Activated CD4-positive, alpha-beta T cell treated with anti-CD3 and anti-CD28 coated beads, Interleukin-2, amount 50 U/mL, for 1 hour (primary cell): ENCODE measurements at places on chromosomes 12 and 14.

- no peak for DNase-seq
Observed at GRCh38 chr14:59529189-59529588, 44.9 kb downstream of the JKAMP start.

DNA sequence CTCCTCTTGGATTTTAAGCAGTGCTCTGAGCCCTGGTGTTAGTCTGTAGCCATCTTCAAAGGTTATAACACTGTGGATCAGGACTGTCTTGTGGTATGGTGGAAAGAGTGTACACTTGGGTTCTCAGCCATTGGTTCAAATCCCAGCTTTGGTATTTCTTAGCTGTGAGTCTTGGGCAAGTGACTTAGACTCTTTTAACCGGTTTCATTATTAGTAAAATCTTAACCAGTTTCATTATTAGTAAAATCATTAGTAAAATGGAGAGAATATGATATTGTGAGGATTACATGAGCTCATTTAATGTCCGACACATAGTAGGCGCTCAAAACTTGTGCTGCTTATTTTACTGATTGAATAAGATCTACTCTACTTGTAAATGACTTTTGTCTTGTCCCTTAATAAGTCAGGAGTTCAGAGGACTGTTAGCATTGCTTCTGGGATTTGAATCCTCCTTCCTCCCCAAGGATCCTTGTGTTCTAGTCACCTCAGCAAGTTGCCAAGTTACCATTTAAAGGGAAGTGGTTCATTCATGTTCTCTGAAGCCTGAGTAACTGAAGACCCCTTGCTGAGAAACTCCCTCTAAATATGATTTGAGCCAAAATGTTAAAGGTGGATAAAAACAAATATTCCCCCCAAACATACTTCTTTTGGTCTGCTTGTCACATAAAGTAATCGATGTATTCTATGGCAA lies 12.4 kb downstream of the TTLL5 start:
- no peak for DNase-seq

DNA sequence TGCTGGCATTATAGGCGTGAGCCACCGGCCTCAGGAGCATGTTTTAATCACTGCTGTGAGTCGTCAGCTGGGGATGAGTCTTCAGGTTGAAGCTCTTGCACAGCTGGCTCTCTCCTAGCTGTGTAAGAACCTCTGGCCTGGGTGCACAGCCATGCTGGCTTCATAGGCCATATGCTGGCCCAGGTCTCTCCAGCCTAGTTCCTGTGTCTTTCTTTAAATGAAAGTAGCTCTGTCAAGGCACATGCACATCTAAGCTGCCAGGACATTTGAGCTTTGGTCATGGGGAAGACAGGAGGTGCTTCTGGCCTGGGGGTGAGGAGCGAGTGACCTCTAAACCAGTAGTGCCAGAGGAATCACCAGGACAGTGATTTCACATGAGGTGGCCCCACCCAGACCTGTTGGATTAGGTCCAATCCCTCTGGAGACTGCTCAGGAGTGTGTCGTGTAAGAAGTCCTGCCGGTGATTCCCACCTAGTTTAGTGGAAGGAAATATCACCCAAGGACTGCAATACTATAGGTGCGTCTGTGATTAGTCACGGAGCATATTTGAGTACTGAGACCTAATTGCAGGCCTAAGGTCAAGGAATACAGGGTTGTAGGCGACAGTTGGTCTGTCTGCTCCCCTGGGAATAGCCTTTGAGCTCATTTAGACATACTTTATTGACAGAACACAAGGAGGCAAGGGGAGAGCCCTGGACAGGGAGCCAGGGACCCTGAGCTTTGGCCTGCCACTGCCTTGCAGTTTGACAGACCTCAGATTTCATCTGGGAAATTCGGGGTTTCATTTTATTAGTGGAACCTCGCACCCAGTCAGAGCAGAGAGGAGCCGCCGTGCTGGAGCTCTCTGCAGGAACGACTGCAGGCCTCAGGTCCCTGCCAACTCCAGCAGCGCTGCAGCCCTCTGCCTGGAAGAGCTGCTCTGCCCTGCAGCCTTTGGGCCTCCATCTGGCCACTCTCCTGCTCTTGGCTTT lies 67.0 kb downstream of the ANKRD9 start:
- DNase-seq = no peak

DNA sequence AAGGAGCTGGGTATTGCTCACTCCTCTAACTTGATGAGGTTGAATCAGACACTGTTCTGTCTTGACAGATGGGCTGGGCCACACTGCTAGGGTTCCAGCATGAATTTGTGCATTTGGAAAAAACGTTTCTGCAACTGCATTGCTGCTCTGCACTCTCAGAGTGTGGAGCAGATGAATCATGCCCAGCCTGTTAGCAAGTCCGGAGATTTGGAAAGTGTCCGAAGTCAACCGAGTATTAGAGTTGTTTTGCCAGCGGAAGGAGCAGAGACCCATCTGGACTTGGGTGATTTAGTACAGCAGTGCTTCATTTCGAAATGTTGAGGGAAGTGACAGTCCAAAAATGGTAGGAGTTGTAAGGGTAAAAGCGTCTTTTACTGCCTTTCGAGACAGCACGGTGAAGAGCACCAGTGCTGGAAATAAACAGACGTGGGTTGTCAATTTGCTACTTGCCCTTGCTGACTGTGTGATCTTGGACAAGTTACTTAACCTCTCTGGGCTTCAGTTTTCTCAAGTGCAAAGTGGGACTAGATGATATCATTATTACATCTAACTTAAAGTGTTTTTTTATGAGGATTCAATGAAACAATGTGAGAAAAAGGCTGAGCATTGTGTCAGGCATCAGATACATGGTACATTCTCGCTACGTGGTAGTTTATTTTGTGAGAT lies 139.5 kb downstream of the CHST11 start:
- no peak for DNase-seq

GRCh38 chr12:117489671-117490070 lies 128.2 kb upstream of the NOS1 start:
- no peak for DNase-seq

- no peak for DNase-seq
Observed at GRCh38 chr12:12004524-12004923, 66.2 kb upstream of the BCL2L14 start.

- DNase-seq = no peak
Observed at GRCh38 chr12:92650228-92650822, 52.5 kb upstream of the PLEKHG7 start.

GRCh38 chr12:46159309-46159901 lies 109.4 kb downstream of the SLC38A1 start:
- no peak for DNase-seq

GRCh38 chr12:97756066-97756666 lies 293.6 kb downstream of the RMST start:
- no peak for DNase-seq

GRCh38 chr12:130574402-130574801 lies 141.7 kb downstream of the RIMBP2 start:
- no peak for DNase-seq

GRCh38 chr12:76266797-76267196 lies 81.4 kb downstream of the BBS10 start:
- DNase-seq = no peak

GRCh38 chr14:96104469-96105057 lies 65.4 kb downstream of the C14orf132 start:
- DNase-seq = no peak

DNA sequence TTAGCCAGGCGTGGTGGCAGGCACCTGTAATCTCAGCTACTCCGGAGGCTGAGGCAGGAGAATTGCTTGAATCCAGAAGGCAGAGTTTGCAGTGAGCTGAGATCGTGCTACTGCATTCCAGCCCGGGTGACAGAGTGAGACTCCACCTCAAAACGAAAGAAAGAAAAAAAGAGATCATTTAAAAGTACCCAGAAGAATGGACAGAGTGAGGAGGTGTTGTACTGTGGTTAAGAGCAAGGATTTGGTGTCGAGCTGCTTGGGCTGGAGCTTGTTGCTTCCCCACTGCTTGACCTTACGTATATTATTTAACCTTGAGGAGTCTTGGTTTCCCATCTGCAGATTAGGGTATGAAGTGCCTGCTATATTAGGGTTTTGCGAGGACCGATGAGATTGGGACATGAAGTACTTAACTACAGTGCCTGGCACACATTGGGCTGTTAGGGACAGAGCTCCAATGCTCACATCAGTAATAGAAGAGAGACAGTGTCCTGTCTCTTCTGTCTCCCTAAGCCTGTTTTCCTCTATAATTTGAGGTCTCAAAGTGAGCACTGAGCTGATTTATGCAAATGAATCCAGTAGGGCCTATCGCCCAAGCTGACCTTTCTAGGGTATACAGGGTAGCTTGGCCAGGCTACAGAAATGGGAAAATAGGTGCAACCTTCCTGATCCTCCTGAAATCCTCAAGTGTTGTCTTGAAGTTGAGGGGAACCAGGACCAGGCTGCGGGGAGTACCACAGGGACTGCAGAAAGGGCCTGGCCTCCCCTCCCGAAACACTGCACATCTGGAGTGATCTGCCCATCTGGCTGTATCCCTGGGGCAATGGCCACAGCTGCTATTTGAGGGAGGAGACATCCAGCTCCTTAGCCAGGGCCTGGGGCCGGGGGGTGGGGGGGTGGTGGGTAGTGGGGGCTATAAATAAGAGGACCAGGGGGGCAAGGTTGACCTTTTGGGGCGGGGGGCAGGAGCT lies 8.6 kb upstream of the HDAC7 start:
- DNase-seq = no peak

DNA sequence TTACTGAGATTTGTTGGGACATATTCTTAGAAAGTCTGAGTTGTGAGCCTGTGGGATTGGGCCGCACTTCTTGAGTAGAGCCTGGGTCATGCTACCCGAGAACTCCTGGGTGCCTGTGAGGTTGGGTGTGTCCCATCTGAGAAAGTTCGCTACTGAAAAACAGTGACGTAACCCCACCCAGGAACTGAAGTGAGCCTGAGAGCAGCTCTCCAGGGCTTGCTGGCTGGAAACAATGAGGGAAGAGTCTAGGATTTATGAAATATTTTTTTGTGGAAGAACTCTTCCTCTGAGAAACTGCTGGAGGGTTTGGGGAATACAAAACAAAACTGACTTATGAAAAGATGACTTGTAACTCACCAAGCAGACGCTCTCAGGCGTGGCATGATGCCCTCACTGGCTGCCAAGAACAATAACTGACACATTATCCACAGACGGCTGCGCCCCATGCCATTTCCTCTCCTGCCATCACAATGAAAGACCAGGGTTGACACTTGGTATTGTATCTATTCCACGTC lies 69.2 kb downstream of the RASSF3 start:
- DNase-seq = peak; percentile 72

GRCh38 chr12:122669397-122670070 lies 33.6 kb downstream of the HCAR2 start:
- DNase-seq = no peak

DNA sequence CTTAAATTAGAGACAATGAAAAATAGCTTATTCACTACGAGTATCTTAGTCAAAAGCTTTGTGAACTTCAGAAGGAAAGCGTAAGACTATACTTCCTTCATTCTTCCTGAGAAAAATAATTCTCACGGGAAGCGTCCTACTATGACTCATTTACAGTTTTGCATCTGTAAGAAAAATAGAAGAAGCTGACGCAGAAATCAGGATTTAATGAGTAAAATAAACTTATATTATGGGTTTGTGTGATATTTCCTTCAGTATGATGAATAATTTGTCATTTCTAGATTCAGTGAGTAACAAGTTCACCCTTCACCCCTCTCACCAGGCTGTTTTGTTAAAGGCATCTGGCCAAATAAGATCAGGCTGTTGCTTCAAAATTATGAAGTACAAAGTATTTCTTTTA lies 17.8 kb upstream of the PDE3A start:
- no peak for DNase-seq

DNA sequence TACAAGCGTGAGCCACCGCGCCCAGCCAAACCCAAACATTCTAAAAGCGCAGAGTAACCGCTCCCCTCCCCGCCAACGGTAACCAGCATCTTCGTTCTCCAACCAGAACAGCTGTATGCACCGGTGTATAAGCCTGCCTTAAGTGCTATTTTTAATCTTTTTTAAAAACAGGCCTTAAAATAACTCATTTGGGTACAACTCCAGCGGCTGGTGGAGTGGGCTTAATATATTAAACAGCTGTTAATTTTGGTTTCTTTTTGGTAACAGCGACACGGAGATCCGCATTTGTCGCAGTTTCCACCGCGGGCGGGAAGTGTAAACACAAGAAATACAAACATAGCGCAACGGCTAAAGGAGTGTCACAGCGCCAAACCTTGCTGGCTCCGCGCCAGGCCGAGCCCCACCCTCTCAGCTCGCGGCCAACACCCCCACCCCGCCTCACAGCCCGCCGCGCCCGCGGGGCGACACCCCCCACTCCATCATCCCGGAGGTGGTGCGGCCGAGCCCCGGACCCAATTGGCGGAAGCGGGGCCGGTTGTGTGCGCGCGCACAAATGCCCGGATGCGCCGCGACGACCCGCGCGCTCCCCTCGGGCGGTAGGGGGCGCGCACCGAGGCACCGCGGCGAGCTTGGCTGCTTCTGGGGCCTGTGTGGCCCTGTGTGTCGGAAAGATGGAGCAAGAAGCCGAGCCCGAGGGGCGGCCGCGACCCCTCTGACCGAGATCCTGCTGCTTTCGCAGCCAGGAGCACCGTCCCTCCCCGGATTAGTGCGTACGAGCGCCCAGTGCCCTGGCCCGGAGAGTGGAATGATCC lies at the start of gene MDM2:
Gene MDM2 (plus strand): TSS at position 602 of the 812 bp plus-strand sequence. CDS start 301 bp downstream, outside the sequence.
- peak; percentile 97 for DNase-seq

DNA sequence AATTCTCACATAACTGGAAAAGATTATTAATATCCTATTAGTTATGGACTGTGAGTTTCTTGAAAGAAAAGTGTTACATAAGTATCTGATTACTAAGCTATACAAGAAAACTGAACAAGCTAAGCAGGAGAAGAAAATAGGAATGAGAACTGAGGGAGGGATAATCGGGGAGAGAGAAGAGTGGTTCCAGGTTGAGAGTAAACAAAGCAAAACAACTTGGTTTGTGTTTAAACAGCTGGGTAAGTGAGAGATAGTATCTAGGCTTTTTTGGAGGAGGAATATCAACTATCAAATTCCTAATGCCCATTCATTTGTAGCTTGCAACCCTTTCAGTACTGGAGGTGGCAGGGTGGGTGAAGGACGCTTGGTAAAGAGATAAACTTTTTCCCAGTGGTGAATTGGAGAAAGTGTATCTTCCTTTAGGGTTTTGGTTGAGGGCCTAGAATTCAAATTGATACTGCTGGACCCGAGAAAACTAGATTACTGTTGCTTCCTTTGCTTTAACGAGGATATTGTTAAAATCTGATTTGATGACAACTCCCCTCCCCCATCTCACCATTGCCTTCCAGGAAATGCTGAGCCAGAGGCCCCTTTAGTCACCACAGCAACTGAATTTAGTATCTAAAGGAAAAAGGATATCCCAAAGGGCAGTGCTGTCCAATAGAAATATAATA lies 2.0 kb upstream of the SLC2A3 start:
- DNase-seq = no peak

GRCh38 chr14:93132472-93133065 lies 16.8 kb upstream of the ITPK1 start:
- DNase-seq = no peak

GRCh38 chr12:128267131-128267622 lies at the start of gene TMEM132C:
TSS of gene TMEM132C (plus strand) at chr12:128267170. CDS start at chr12:128267403, 233 bp downstream.
- no peak for DNase-seq

DNA sequence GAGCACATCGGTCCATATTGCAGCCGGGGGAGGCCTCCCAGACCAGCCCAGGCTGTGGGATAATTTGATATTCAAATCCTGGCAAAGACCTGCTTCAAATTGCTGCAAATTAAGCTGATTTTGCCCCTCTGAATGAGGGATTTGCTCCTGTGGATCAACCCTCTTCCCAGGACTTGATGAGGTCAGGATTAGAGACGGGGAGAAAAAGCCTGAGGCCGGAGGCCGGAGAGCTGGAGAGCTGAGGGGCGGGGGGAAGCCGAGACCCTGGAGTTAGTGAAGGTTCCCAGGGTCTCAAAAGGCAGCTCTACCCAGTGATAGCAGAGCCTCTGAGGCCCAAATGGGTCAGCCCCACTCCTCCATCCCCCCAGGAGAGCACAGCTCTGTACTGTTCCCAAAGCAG lies 17.5 kb upstream of the VSX2 start:
- no peak for DNase-seq
